ENCODE measurements at places on chromosomes 7 and 10.

- DNase-seq, result no peak
These were observed 465 bp upstream of the NPY start for GRCh38 chr7:24283554-24283896.

DNA sequence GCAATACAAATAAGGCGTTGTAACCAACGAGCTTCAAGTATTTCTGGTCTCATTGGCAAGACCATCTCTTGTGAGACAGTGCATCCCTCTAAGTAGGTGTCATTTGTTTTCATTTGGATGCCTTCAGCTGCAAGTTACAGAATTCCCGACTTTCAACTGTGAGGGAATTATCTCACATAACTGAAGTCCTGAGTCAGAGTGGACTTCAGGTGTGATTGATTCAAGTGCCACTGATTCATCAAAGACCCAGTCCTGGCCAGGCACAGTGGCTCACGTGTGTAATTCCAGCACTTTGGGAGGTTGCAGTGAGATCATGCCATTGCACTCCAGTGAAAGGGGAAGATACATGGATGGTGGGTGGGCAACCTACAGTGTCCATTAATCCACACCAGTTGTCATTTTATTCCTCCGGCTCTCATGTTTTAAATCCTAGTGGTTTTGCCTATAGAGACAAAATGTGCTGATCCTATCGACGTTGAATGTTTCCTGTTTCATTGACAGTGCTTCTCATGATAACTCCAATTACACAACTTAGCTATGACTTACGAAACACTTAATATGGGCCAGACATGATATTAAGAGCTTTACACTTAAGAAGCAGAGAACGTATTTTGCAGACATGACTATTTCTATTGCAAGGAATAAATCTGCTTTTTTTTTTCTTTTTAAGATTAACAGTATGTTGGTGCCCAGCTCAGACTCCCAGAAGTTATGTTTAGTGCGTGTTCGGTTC is 268.0 kb downstream of the FRMD4A start:
- no peak for DNase-seq

DNA sequence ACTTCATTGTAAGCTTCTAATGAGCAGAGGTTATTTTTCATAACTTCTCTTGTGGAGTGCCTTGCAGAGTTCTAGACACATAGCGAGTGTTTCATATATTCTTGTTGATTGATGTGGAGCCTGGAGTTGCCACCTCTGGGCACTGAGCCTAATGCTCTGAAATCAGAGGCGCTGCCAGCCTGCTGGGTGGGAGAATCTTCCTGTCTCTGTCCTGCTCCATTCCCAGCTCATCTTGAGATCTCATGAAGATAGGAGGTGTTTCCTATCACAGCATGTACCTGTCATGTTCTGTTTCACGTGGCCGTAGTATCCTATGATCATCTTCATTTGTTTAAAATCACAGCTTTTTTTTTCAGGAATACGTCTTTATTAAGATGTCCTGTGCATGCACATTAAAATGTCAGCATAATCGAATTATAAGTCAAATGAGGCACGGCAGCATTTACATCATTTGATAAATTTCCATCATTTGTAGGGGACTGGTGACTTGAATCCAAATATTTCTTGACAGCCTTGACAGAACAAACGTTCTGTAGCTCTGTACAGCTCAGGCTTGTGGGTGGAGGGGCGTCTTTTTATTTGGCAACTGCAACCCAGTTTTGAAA is 393.0 kb downstream of the PHTF2 start:
- DNase-seq, result no peak

GRCh38 chr7:16203065-16203464 is 218.3 kb downstream of the CRPPA start:
- DNase-seq, result no peak

DNA sequence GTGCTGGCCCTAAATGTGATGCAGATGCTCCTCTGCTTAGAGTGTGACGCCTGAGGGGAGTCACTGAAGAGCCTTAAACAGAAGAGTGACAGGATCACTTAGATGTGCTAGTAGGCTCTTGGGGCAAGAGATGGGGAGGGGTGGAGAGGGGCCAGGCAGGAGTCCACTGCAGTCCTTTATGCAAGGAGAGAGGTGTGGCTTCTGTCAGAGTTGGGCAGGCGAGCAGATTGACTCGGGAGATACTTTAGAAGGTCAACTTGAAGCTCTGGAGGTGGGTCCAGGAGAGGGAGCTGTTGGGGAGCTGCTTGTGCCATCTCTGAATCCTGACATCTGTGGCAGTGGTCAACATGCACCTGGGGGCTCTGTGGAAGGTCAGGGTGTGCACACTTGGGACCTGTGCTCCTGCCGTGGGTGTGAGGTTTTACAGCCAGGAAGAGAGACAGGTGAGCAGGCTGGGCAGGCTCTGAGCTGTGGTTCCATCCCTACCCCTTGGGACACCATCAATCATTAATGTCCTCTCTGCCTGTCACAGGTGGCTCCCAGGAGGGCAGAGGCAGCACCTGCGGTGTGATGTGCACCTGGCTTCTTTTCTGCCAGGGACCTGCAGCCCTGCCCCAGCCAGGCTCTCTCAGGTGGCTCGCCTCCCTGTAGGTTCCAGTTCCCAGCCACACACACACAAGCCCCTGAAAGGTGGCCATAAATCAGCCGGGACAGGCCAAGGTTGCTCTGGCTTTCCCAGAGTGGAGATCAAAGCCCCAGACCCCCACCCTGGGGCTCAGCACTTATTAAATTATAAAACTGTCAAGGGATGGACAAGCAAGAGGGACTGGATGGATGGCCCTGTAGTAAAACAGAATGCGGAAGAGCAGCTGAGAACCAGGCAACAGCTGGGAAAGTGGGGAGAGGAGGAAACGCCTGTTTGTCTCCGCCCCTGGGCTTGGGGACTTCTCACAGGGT is 14.0 kb downstream of the NEURL1 start:
- DNase-seq, result peak; percentile 37

- no peak for DNase-seq
These were observed 12.5 kb upstream of the CH25H start for GRCh38 chr10:89219513-89220218.

GRCh38 chr10:112821663-112822062 is 128.4 kb upstream of the TCF7L2 start:
- DNase-seq, result no peak

DNA sequence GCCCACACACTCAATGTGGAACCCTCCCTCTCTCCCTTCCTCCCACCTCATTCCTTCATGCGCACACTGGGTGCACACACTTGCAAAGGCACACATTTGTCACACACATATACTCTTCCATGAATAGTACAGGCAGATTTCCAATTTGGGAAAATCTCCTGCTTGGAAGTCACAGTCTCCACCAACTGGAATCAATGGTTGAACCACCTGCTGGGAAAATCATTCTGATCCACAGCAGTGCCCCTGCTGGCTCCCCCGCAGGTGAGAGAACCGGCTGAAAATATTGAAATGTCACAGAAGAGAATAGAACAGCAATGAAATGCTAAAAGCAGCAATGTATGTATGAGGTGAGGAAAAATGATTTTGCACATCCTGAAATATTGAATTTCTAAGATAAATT is 232.7 kb downstream of the ADAM12 start:
- DNase-seq, result no peak

- DNase-seq, result no peak
These were observed 225.2 kb upstream of the SH2B2 start for GRCh38 chr7:102061354-102061945.

GRCh38 chr7:4861673-4862072 is at the start of gene PAPOLB:
PAPOLB (minus strand) TSS chr7:4862030; CDS start chr7:4861810, 220 bp downstream.
- no peak for DNase-seq

- no peak for DNase-seq
These were observed 105.3 kb downstream of the PLXDC2 start for GRCh38 chr10:19921300-19922140.

DNA sequence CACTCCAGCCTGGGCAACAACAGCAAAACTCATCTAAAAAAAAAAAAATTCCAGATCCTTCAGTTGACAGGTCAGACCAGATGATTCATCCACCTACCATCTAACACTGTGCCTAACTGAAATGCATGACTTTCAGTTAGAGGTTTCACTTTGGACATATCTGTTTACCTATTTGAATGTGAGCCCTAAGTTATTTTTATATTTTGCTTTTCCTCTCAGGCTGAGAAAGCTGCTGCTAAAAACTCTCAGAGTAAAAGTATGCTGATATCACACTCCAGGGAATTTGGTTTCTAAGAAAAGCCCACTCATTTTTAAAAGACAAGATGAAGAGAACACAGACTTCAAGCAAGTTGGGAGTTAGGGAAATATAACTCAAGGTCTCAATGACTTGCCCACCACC is 126.0 kb downstream of the SGMS1 start:
- no peak for DNase-seq

- DNase-seq, result no peak
These were observed 90.4 kb downstream of the ZMIZ1 start for GRCh38 chr10:79159141-79159651.

DNA sequence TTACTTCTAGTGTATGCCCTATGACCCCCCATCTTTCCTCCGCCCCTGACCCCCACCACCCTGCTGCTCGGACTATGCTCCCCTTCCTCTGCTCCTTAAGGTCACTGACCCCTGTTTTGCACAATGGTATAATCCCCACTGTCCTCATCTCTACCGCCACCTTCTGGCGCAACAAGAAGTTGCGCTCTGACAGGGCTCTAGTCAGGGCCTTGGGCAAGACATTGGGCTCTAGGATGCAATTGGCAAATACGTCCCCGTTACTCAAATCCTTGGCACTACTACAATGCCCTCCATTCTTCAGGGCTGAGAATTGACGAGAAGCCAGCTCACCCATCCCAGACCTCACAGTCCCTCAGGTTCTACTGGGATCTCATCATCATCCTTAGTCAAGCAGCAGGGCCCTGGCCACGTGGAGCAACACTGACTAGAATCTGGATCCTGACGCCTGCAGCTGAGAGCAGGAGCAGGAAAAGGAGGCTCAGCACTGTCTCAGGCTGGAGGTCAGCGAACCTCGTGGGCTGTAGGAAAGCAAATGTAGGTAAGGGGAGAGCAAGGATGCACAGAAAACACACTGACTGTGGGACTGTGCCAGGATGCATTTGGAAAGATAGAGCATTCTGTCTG is 10.6 kb downstream of the LRIT2 start:
- DNase-seq, result no peak

- no peak for DNase-seq
These were observed 5.8 kb upstream of the GGCT start for GRCh38 chr7:30510124-30511075.

DNA sequence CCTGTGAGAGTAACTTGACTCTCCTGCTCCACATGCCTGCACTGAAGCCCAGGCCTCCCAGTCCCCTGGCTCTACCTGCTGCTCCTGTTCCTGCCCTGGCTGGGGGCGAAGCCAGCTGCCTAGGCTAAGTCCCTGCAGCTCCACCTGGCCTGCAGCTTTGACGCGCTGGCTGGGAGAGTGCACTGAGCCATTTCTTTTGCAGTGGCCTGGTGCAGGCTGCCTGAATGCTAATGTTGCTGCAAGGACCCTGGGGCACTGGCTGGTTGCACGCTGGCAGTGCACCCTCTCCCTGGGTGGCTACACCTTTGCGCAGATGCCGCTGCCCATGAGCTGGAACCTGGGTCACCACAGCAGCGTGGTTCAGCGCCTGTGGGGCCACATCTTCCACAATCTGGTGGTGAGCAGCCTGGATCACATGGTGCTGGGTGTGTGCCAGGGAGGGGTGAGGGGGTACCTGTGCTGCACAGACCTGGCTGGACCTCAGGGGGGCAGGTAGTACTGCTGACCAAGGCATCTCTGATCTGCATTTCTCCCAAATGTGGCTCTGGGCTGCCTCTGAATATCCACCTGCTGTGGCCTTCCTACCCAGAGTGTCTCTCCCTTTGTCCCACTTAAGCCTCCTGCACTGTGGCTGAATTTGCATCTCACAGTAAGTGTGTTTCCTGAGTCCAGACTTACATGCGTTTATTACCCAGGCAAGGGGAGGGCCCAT is 20.0 kb downstream of the IMPDH1 start:
- no peak for DNase-seq

GRCh38 chr10:78326372-78326771 is 292.7 kb downstream of the RPS24 start:
- DNase-seq, result no peak

DNA sequence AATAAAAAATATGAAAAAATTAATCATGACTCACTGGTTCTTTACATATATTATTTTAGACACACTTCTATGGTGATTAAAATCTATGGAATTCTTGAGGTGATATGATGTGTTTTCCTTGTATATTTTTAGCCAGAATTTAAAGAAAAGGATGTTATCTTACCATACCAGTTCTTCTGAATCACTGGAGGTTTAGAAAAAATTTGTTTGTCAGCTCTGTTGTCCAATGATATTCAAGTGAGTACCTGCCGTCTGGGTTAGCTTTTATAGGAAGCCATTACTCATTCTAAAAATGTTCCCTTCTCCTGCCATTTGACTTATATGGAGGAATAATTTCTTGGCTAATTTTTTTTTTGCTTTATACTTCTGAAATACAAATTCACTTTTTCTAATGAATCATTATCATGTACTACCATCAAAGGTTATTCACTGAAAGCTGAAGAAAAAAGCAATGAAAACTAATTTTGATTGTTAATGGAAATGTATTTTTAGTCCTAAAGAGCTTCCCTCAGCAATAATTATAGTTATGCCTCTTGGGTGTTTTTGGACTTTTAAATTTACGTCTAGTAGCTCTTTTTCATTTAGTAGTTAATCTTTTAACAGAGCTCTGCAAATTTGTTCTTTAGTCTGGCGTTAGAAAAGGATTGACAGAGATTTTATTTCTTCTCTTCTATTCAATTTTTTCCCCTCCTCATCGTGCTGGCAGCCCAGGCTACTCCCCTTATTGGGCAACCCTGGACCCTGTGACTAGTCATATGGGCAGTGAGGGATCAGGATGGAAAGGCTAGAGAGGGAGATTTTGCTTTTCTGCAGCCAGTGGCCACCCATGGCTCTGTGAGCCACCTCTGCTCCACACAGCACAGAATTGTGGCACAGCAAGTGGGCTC is 434.2 kb downstream of the LRMDA start:
- no peak for DNase-seq

GRCh38 chr7:127812540-127812939 is 160.5 kb downstream of the SND1 start:
- no peak for DNase-seq

Measured in NCI-H1417 treated with DMSO at 0.1 percent for 48 hours (cell line).